NB4 (cell line): ENCODE measurements at places on chromosomes 7 and 10.

GRCh38 chr10:91690996-91691676 lies 58.3 kb upstream of the PPP1R3C start:
- no peak for DNase-seq

- no peak for DNase-seq
Observed at GRCh38 chr7:139917851-139918250, 88.8 kb downstream of the TBXAS1 start.

DNA sequence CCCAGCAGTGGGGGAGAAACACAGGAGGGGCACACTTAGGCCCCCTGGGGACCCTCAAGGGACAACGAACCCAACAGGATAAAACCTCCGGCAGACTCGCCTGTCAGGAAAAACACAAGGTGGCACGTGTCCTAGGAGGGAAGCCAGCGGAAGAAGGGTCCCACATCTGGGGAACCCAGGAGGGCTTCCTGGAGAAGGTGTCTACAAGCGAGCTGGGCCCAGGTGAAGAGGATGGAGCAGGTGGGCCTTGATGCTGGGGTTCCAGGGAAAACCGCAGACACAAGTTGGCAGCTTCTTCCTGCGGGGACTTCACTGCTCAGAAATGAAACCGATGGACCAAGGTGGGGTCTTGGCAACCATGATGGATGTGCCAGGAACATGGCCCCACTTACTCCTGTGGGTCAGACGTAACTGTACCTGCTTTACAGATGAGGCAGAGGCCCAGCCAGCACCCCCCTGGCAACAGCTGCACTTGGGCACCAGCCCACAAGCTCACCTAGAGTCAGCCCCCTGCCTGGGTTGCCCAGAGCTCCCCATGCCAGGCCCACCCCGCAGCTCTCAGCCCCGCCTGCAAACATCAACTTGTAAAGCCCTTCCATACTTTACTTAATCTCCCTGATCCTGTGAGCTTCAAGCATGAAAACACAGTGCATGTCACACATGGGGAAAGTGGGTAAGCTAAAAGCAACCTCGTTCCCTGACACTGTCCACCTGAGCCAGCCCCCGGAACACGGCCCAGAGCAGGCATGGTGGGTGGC lies 225.0 kb downstream of the ELFN1 start:
- DNase-seq, result no peak

GRCh38 chr7:106704000-106704840 lies 43.3 kb upstream of the CCDC71L start:
- no peak for DNase-seq

DNA sequence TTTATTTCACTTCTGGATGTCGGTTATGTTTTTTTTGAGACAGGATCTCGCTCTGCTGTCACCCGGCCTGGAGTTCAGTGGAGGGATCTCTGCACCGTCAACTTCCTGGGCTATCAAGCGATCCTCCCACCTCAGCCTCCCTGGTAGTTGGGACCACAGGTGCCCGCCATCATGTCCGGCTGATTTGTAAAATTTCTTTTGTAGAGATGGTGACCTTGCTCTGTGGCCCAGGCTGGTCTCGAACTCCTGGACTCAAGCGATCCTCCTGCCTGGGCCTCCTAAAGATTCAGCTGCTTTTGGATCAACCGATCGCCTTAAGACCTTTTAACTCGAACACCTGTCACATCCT lies 606 bp upstream of the RABGEF1 start:
- peak; percentile 56 for DNase-seq

GRCh38 chr7:155293721-155294510 lies 3.8 kb upstream of the INSIG1 start:
- no peak for DNase-seq

- DNase-seq, result no peak
Observed at GRCh38 chr10:102859911-102860310, 5.9 kb downstream of the BORCS7 start.

DNA sequence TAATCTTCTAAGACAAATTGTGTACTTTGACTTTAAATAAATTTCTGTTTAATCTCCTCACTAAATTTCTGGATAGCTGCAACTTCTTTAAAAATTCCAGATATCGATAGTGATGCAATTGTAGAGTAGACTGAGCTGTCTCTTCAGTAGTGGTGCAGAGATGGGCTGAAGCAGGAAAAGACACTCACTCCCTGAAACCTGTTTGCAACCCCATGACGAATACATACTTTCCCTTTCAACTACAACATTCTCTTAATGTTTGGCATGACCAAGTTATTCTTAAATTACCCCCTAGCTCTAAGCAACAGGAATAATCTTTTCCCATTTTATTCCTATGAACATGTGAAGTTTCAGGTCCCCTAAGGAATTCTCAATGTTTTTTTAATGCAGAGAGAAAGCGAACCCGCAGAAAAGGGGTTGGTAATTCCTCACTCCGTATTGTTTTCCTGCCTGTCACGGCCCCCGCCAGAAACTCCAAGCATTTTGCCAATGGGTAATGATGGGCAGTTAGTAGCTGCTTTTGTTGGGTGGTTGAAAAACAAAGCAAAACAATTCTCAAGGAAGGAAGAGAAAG lies 1.3 kb downstream of the THSD7A start:
- DNase-seq, result peak; percentile 11

- DNase-seq, result no peak
Observed at GRCh38 chr7:95342642-95343307, 18.4 kb upstream of the PON1 start.

DNA sequence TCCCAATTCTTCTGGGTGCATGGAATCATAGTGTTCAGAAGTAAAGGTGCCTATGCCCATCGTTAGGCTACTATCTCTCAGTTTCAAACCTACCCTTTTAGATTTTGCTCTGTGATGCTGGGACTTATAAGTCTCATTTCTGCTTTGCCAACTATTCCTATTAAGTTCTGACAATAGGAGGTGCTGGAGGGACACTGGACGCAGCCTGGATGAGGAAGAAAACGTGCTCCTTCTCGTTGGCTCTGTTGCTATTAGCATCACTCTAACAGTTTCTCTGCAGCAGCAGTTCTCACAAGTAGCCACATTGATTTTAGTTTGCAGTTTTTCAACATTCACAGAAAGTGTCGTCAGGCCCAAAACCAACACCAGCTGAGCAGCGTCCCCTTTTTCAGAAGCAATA lies 72.4 kb downstream of the ABCC2 start:
- peak; percentile 62 for DNase-seq

DNA sequence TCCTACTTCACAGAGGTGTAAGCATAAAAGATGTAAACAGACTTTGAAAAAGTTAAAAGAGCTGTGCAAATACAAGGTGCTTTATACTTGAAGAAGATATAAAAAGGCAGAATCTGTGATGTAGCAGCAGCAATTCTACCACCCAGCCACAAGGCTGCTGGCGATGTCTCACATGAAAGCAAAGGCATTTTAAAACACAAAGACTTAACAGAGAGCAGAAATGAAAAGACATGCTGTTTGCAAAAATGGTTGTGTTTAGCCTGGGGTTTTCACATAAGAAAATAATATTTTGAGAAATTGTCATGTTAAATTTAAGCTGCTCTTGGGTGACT lies 85.5 kb upstream of the ZNF800 start:
- no peak for DNase-seq

DNA sequence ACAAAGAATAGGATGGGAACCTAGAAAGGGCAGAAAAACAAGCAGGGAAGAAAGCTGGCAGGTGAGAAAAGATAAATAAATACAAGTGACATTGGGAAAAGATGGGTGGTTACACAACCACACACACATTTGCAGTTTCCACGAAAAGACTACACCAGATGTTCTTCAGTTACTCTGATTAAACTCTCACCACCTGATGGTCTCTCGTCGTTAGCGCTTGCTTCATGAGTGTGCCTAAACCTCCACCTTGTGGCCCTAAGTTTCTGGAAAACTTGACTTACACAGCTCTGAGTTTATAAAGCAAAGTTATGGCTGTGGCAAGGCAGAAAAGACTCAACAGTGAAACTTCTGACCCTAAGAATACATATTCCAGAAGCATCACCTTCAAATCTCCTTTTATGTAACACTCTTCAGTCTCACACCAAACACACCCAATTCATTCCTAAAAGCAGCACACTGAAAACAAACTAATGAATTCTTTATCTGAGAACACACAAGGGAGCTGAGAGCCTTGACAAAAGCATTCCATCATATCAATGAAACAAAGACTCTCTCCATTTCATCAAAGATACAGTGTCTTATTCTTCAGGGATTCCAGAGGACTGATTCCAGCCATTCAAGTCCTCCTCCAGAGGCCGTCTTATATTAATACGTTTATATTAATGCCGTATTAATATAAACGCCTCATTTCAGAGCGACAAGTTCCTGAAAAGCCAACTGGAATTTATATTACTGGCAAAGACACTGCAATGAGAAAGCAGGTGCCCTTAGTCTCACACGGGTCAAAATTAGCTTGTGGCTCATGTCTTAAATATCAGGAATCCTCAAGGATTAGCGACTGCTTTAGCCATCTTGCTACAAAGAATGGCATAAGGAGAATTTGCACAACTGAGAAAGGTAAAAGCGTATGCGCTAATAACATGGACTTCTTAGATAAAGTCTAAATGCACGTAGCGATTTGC lies 77.6 kb downstream of the RNF216 start:
- no peak for DNase-seq

- DNase-seq, result no peak
Observed at GRCh38 chr10:26787362-26787761, 73.4 kb downstream of the ABI1 start.

DNA sequence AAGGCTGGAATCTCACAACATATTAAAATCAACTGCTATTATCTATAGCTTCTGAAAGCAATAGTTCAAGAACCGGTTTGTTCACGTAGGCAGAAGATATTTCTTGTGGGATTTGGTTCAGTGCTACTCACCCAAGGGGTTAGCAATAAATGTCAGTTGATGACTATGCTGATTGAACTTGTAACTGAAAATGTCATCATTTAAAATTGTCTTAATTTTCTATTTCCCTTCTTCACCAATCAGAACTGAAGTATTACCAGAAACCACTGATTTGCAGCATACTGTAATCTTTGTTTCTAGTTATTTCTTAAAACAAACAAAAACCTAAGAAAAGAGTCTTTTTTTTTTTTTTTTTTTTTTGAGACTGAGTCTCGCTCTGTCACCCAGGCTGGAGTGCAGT lies 46.1 kb downstream of the CPEB3 start:
- DNase-seq, result no peak

DNA sequence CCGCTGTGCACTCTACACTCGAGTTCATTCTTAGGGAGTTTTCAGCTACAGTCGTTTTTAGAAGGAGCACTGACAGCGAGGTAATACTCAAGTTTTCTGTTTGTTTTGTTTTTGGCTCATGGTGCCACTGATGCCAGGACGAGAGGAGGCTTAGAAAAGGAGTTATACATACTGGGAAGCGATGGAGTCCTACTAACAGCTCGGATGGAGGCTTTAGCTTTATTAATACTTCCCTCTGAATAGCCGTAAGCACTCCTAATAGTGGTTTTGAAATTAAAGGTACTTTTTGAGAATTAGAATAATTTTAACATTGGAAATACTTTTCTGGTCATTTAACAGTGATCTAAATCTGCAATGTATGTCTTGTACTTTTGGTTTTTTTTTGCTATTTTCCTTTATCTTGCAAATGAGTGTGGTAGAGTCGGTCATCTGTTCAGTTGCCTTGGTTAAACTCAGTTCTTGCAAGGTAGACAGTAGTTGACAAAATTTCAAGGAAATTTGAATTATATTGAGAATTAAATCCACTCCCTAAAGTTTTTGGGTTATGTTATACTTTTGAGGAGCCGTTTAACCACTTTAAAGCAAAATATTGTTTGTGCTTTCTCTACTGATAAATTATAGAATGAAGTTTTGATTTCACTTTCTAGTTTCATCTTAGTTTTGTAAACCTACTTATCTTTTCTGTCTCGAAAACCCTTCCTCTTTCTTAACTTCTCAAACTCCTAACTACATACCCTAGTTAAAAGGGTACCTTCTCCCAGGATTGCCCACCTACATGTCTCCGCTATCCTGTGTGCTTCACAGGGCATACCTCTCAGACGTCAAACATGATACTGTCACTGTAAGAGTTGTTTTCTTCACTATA lies 1.5 kb downstream of the HBP1 start:
- DNase-seq, result peak; percentile 24

DNA sequence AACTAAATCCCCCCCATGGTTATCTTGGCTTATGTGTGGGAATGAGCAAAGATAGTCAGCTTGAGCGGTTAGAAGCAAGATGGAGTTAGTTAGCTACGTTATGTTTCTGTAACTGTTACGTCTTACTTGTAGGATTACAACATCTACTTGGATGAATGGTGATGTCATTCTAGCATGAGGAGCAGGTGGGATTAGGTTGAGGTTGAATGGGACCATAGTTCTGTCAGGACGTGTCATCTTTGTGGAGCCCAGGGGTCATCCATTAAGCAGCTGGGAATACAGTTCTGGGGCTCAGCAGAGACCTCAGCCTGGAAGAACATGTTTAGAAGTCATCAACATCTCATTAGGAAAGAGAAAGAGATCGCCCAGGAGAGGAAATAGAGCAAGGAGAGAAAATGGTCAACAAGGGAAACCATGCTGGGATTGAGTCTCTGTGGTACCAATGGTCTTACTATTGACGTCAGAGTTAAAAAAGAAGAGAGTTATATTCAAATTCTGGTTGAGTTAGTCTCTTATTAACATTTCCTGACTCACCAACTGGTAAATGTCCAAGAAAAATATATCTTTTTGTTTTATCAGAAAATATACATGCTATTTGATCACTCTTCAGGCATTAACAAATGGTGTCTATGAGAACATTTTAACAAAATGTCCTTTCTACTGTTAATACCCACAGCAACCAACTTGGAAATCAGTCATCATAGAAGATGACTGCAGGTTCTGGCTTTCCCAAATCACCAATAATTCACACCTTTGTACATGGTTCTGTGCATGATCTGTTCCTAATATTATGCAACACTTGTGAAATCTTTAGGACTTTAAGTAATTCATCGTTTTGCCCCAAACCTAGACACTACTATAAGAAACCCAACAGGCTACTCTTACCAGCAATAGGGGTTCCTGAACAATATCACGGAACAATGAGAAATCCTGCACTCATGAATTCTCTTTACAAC lies 96.9 kb downstream of the KIAA1217 start:
- DNase-seq, result no peak

DNA sequence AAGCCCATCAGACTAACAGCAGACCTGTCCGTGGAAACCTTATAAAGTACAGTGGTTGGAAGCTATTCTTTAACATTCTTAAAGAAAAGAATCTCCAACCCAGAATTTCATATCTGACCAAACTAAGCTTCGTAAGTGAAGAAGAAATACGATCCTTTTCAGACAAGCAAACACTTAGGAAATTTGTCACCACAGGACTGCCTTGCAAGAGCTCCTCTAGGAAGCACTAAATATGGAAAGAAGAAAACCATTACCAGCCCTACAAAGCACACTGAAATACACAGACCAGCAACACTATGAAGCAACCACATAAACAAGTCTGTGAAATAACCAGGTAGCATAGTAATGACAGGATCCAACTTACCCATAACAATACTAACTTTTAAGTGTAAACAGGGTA lies 177.7 kb upstream of the PRSS1 start:
- DNase-seq, result no peak

DNA sequence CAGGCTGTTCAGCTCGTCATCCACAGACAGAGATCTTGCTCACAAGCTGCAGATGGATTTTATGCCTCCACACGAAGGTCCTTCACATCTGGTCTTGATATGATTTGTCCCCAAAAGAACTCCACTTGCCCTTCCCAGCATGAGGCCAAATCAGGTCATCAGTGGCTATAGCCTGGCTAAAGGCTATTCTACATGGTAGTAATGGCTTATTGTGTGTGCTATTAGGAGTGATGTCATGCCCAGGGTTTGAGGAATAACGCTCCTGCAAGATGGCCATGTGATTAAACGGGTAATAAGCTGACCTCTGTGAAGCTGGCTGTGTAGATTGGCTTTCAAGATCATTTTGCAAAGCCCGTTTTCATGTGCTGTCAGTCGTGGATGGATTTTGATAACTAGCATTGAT lies 313.8 kb downstream of the FRMD4A start:
- no peak for DNase-seq
